ENCODE measurements at places on chromosomes 12 and 14. TPM values are rescaled to one million over a fixed set of nuclear protein-coding genes. Genes with fewer than 3 reads are reported as not detected.

- DNase-seq = no peak
Observed at GRCh38 chr14:64556526-64556925, 6.8 kb downstream of the PPP1R36 start.

DNA sequence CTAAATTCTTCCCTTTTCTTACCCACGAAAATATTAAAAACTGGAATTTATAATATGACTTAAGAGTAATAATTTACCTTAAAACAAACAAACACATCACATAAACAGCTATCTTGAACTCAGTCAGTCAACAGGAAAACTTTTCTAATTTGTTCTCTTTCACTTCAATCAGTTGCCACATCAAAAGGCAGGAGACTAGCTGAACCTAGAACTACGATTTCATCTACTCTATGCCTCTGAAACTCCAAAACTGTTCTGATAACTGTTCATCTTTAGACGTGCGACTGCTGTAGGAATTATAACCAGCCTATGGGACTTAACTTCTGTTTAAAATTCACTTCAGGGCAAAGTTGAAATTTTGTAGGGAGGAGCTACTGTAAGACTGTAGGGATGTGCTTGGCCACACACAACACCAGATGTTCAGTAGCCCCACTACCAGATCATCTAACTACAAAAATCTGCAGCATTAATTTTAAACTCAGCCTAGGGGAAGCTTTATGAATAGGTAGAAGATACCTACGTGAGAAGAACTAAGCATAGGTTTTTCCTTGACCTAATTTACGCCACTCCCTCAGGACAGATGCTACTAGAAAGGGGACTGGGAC lies 7.6 kb upstream of the RAD51AP1 start:
- no peak for DNase-seq

DNA sequence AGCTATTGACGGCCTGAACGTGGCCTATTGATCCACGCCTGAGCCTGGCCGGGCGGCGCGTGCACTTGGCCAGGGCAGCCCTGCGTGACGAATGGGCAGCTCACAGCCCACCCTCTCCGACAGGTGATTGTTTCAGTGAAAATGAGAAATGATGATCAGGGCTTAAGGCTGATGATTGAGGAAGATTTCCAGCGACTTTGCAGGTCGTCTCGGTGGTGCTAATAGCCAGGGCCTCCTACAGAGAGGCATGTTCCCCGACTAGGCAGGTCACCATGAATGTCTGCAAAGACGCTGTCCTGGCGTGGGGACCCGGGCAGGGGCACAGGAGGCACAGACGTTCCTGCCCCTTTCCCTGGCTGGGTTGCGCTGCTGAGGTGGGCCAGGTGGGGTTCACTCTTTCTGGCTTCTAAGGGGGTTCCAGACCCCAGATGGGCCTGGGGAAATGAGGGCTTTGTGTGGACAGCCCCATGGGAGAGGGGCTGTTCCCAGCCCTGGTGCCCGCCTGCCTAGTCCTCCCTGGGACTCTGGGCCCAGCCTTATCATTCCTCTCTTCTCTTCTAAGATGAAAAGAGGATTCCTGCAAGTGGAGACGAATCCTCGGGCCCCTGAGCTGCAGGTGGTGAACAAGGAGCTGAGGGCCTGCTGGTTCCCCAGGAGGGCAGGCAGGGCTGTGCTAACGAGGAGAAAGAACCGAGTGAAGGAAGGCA lies 157.4 kb downstream of the KIF26A start:
- DNase-seq = no peak

DNA sequence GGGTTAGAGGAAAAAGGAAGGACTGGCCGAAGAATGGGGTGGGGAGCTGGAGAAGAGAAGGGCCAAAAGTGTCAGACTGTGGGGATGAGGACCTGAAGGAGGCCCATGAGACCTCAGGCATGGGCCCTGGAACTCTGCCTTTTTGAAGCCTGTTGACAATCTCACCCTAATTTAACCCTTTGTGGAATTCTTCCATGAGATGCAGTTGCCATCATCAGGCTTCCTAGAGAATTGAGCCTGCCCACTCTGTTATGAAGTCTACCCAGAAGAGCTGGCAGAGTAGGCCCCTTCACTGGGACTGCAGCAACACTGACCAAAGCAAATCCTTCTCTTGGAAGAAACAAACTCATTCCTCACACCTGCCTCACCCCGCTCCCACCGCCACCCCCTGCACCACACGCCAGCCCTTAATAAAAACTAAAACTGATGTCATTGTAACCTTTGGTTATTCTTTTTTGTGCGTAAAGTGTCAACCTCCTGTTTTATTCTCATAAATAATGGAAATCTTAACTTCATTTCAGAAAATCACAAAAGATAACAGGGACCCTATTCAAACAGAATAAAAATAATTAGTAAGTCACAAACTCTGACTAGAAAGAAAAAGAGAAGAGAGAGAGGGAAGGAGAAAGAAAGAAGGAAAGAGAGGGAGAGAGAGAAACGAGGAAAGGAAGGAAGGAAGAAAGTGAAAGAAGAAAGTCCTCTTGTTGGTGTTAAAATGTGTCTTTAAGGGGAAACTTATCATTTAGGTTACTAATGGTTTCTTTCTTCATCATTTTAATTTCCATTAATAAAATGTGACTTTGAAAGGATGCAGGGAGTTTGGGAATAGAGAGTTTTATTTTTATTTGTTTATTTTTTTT lies 61.3 kb downstream of the CRADD start:
- no peak for DNase-seq

DNA sequence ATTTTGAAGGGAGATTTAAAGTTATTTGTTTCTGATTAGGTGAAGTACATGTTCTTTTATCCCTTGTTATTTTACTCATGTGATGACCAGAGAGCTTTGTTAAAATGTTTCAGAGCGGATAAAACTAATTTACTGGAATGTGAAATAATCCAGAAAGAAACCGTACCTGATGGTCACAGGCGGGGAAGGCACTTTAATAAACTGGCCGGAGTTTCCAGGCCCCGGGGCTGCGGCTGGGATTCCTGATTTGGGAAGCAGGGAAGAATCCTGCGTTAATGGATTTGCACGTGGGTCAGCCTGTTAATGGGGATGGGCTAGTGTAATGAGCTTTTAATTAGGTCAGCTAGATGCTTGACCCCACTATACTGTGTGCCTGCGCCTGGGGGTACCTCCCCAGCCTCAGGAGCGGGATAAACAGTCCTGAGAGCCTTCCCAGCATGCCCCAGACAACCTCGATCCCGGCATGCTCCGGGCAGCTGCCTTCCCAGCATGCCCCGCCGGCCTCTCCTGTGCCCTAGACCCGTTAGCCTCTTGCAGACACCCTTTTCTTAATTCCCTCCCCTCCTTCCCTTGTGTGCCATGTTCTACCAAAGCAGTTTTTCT lies 208.6 kb upstream of the CDKN3 start:
- DNase-seq = no peak

- no peak for DNase-seq
Observed at GRCh38 chr14:103230021-103230420, 104.0 kb upstream of the EIF5 start.

DNA sequence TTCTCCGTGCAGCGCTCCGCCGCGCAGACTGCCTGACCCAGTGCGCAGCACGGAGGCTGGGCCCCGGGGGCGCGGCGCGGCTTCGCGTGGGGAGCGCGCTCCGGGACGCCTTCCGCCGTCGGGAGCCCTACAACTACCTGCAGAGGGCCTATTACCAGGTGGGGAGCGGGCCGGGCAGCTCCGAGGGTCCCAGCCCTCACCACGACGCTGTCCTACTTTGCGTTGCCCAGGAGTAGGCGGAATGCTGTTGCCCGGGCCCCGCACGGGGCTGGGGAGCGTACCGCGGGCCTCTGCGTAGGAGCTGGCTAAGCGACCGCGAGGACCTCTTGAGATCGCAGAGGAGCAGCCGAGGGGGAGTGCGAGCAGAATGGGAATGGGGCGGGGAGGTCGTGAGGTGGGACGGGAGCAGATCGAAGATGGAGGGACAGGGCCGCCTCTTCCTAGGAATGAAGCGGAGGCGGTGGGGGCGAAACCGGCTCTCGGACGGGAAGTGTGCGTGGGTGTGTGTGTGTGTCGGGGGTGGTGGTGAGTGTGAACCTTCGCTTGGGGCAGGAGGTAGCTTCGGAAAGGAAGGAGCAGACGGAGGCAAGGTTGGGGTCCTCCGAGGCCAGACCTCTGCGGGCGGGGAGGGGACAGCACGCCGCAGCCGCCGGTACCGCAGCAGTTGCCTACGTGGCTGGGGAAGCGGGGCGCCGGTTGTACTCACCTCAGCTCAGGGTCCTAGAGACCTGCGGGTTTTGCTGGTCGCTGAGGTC lies 751 bp downstream of the P3H3 start:
- DNase-seq = peak; percentile 66

GRCh38 chr12:6266541-6266966 lies 43.9 kb upstream of the PLEKHG6 start:
- no peak for DNase-seq

DNA sequence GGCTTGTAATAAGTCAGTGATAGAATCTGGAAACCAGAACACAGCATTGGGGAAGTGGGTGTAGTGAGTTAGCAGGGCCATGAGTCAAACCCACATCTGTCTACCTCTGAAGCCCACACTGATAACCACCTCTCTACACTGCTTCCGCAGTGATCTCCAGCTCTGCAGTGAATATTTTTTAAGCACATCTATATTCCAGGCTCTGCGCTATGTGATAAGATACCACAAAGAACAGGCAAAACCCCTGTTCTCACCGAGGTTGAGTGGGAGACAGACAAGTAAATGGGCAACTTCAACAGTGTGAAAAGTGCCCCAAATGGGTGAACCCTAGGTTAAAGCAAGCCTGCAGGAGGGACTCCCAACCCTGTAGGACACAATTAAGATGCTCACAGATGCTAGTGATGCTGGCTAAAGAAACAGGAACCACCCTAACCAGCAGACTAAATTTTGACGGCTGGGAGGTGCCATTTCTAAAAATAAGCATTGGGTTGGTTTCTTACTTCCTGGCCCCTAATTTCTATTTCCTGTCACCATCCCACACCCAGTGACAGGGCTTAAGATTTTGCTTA lies 375.0 kb downstream of the DPF3 start:
- DNase-seq = no peak

- no peak for DNase-seq
Observed at GRCh38 chr12:49824416-49824815, 3.8 kb downstream of the NCKAP5L start.

GRCh38 chr12:100778967-100779590 lies 15.5 kb upstream of the ANO4 start:
- no peak for DNase-seq

DNA sequence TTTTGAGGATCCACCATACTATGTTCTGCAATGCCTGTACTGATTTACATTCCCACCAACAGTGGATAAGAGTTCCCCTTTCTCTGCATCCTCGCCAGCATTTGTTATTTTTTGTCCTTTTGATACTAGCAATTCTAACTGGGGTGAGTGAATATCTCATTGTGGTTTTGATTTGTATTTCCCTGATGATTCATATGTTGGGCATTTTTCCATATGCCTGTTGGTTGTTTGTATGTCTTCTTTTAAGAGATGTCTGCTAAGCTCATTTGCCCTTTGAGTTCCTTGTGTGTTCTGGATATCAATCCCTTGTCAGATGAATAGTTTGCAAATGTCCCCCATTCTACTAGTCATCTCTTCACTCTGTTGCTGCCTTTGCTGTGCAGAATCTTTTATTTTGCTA lies 49.0 kb upstream of the MSRB3 start:
- DNase-seq = peak; percentile 86

DNA sequence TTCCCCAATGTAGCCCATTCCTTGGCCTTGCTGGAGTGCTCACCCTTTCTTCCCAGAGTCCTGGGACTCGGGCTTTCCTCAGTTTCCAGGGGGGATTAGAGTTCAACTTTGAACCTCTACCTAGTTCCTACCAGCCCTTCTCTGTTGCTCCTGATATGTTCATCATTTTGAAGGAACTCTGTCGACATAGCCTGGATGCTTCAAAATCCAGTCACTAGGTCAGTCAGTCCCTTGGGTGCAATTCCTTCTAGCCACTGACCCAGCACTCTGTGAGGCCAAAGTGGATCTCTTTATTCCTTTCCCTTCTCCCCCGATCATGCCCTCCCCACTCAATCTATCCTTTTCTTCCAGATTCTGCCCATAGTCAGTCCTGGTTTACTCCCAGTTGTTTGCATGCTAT lies 72.3 kb upstream of the TMCC3 start:
- DNase-seq = no peak

Gene CLEC7A
- 0.22 TPM for total RNA-seq

Gene PLEKHG3
- 15.7 TPM for total RNA-seq

Gene PLBD1
- 0.40 TPM for total RNA-seq

Gene DTX1
- total RNA-seq = 4.6 TPM

Gene PIWIL1
- total RNA-seq = not detected

Measured in lung microvascular endothelial cell (primary cell).